ENCODE measurements at places on chromosomes 6 and 20.

GRCh38 chr6:18383441-18383840 is 3.7 kb upstream of the RNF144B start:
- no peak for DNase-seq

- DNase-seq = no peak
These were observed 30.1 kb downstream of the ELMO2 start for GRCh38 chr20:46376196-46376785.

GRCh38 chr6:51147756-51148155 is 329.1 kb downstream of the TFAP2B start:
- peak; percentile 17 for DNase-seq

DNA sequence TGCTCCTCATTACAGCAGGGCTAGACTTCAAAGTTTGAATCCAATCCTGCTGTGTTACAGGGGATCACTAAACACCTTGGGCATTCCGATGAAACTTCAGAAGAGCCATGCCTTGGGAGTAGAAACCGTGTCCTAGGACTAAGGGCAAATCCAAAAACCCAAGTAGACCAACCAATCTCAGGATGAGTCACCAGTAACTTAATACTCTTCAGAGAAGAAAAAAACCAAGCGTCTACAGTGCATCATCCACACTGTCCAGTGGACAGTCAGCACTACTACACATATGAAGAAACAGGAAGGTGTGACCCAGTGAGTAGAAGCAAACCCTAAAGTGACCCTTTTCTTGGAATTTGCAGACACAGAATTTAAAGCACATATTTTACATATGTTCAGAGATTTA is 39.5 kb upstream of the VAPB start:
- DNase-seq = peak; percentile 65

- DNase-seq = no peak
These were observed 3.7 kb upstream of the MED23 start for GRCh38 chr6:131631625-131632289.

- peak; percentile 66 for DNase-seq
These were observed 174.6 kb downstream of the UBE3D start for GRCh38 chr6:82891076-82891475.

GRCh38 chr6:121748376-121748775 is 312.9 kb downstream of the GJA1 start:
- peak; percentile 55 for DNase-seq

GRCh38 chr20:50320005-50320900 is 129.6 kb downstream of the CEBPB start:
- DNase-seq = no peak

DNA sequence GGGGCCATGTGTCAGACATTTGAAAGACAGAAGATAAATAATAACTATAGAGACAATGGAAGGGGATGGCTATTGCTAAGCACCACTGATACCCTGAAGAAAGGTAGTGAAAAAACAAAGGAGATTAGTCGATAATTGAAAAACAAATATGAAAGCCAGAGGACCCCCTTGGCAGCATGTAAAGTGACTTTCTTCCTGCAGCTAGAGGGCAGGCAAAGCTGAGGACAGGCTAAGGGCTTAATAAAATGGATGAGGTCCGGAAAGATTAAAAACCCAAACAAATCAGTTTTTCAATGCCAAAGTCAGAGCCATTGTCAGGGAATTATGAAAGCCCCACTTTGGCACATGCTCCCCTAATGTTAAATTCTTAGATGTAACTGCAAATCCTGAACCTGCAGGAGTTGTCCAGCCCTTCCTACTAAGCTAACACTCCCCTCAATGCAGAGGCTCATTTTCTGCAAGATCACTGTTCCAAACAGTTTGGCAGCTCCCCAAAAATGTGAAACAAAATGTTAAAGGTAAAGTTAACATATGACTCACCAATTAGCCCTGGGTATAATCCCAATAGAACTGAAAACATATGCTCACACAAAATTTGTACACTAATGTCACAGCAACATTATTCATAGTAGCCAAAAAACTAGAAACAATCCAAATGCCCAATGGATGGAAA is 1177.9 kb downstream of the GRIK2 start:
- DNase-seq = peak; percentile 17

- DNase-seq = peak; percentile 86
These were observed 95.5 kb downstream of the THBS2 start for GRCh38 chr6:169158174-169158573.

- DNase-seq = no peak
These were observed 2.4 kb downstream of the B3GALT4 start for GRCh38 chr6:33279257-33279695.

DNA sequence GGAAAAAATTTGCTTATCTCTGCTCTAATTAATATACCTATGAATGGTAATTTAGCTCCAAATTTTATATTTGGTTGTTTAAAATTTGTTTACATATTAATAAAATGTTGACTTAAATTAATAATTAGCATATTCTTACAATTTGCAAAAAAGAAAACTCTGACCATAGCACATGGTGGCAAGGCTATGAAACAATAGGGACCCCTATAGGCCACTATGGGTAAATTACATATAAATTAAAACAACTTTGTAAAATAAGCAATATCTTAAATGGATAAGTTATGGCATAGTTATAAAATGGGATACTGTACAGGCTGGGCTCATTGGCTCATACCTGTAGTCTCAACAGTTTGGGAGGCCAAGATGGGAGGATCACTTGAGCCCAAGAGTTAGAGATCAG is 76.0 kb downstream of the MKKS start:
- DNase-seq = no peak

DNA sequence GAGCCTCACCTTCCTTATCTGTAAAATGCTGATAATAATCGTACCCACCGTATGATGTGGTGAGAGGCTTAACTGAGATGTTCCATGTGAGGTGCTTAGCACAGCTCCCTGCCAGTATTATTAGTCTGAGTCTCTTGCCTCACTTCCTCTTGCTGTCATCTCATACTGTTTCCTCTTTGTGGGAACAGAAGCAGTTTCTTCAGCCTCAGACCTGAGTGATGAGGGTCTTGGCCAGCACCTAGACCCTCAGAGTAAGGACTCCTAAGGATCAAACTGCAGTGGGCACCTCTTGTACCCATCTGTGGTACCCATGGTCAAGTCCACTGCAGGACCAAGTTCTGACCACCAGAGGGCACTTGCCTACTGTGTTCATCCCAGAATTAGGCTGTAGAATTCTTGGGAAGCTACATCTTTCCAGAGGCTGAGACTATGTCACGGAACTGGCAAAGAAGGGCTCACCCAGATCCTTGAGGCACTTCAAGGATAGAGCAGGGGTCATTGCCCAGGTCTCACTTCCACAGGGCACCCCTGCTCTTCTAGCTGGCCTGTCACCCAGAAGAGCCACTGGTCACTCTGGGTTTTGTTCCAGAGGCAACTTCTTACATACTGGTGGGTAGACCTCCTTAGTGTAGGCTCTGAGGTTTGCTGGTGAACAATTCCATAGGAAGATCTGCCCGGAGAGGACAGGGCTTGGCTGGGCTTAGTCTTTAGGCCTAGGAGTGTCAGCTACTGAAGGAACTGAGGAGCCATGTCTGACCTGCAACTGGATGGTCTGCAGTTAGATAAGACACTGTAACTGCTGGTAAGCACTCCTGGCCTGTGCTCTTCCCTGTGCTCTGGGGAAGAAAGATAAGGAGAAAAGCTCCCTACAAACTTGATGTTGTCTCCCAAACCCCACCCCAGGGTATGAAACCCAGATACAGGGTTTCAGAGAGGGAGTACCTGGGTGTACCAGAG is 20.6 kb upstream of the SGK2 start:
- peak; percentile 50 for DNase-seq

Measured in fibroblast of skin of right quadriceps (primary cell).